Tibial nerve (tissue), 4 donors: ENCODE measurements at places on chromosomes 6 and 20. TPM values are rescaled to one million over a fixed set of nuclear protein-coding genes. Genes with fewer than 3 reads are reported as not detected.

GRCh38 chr6:37491830-37492208 is 7.9 kb downstream of the CCDC167 start:
- no peak for DNase-seq

DNA sequence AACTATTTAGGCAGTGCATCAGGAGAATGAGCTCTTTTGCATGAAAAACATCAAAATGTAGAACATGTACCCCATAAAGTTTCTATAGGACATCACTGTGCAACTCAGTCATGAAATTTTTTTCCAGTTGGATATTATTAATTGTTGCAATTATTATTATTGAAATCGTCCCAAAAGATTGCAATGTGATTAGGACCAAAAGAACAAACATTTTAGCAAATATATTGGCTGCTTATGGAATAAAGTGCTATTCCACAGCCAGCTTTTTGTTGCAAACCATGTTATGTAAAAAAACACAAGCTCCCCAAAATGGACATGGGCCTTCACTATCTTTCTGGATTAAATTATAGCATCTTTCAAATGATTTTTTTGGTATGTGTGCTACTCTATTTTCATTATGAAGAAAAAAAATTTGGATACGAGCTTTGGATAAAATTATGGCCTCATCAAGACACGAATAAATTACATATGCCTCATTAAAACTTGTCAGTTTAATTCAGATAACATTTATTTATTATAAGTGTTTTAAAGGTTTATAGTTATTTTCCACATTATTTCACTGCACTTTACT is 262.7 kb upstream of the TCF21 start:
- no peak for DNase-seq

GRCh38 chr6:7902221-7902620 is 8.4 kb downstream of the TXNDC5 start:
- no peak for DNase-seq

GRCh38 chr6:159746759-159747158 is 15.1 kb upstream of the ACAT2 start:
- DNase-seq = no peak

DNA sequence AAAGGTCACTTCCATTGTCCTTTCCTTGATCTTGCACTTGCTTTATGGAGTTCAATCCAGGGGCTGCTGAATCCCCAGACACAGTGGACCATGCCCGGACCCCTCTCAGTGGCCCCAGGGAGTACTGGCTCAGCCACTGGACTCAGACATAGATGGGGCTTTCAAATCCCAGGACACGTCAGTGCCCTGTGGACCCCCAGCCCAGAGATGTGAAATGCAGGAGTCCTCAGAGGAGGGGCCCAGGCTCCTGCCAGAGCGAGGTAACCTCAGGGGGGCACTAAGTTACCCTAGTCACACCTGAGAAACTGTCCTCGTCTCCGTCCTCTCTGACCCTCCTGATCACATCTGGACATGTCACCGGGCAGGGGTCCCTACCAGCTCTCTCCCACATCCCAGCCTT is 18.7 kb upstream of the APMAP start:
- no peak for DNase-seq

DNA sequence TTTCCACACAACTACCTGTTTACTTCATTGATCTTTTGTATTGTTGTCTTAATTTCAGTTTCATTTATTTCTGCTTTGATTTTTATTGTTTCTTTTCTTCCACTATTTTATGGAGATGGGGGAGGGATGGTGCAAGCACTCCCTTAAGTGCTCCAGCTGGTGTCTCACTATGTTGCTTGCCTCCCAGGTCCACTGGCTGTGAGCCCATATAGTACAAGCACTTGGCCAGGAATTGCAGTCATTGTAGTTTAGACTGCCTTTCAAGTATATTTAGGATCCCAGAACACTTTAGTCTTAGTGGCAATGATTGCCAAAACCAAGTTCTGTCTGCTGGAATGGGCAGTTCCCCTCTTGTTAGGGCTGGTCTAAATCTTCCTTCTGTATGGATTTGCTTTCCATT is 34.9 kb upstream of the MAN1A1 start:
- DNase-seq = no peak

DNA sequence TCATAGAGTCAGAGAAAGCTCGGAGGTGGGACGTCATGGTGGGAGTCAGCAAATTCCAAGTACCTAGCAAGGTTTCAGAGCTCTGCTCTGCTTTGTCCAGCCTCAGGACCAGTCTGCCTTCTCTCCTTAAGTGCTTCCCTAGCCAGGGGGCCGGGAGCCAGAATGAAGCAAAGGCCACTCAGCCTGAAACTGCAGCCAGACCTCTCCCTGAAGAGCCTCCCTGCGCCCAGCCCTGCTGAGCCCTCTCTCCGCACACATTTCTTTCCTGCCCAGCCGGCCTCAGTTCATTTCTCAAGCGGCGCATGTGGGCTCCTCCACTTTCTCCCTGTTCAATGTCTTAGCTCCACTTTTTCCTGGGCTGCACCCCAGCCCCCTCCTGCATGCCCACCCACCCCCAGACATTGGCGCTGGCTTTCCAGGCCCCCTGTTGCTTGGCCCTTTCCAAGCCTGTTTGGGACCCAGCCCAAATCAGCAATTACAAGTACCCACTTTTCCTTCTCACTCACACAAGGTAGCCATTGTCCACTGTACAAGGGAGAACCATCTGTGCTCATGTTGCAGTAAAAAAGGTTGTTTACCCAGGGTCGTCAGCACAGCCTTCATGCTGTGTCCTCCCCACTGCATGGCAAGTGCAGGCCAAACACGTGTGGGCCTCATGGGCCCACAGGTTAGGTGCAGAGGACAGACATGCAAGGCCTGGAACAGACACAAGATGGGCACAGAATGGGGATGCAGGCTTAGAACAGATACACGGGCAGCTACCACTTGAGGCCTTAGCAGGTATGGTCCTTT is 147.1 kb downstream of the MRPL14 start:
- DNase-seq = no peak

DNA sequence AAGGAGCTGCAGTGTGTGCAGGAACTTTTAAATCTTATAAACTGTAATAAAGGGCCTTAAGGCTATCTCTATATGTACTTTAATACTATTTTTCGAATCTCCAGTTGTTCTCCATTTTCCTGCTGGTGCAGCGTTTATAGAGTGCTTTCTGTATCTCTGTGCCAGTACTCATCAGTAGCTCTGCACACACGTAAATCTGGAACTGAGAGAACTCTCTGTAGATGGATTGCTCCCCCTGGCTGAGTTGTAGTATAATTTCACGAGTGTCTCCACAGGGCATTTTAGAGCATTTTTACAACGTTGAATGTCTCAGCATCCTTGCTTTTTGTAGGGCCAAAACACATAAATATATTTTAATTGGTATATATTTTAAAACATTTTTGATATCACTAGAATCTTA is 256.5 kb downstream of the TRDN start:
- DNase-seq = no peak

DNA sequence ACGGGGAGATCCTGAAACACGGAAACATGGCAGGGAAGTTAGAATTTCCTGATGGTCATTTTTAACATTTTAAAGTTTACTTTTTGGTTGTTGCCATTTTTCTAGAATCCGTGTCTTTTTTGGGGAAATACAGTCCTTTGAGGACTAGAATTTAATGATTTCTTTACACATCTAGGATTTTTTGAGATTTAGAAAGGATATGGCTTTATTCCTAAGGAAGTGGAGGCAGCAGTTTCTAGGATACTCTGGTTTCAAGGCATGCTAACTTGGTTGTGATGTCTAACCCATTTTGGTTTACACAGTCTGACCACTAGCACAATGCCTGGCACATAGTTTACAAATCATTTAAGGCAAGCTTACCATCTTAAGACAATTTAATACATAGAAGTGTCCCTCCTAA is 1.1 kb upstream of the ZBTB2 start:
- DNase-seq = no peak

GRCh38 chr6:30818391-30818841 is 65.9 kb upstream of the DDR1 start:
- DNase-seq = no peak

- no peak for DNase-seq
These were observed 62.2 kb downstream of the RFPL4B start for GRCh38 chr6:112409311-112409710.

DNA sequence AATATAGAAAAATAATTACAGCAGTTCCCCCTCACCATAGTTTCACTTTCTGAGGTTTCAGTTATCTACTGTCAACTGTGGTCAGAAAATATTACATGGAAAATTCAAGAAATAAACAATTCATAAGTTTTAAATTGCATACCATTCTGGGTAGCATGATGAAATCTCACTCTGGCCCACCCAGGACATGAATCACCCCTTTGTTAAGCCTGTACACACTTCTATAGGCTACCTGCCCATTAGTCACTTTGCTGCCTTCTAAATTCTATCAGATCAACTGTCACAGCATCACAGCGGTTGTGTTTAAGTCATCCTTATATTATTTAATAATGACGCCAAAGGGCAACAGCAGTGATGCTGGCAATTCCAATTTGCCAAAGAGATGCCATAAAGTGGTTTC is 140.3 kb upstream of the RUNX2 start:
- no peak for DNase-seq

GRCh38 chr20:13364278-13365170 is 143.4 kb downstream of the ISM1 start:
- no peak for DNase-seq

DNA sequence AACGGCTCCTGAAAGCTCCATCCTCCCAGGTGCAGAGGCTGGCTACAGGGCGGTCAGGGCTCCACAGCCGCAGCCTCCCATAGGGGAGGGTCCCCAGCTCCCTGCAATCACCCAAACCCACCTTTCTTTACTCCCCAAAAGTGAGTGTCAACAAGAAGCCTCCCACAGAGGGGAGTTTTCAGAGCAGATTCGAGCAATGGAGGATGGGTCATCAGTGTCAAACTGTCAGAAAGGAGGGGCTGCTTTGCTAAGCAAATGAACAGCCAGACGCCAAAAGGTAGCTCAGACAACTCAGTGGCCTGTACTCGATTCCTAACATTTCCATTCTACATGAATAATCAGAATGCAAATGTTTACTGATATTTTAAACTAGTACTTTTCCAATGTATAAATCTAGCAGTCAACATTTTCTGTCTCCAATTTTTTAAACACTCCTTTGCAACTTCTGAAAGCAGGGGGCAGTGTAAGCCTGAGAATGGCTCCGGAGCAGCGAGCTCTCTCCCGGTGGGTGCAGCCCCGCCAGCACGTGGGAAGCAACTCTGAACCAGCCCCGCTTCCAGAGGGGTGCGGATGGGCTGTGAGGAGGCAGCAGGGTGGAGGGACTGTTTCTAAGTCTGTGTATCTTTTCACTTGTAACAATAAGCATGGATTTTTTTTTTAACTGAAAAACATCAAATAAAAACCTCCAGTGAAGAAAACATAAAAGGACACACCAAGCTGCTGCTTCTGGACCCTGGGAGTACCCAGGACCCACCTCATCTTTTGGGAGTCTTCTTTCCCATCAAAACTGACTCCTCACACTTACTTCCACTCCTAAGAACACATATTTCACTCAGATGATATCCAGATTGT is 54.9 kb downstream of the TAF4 start:
- DNase-seq = no peak

GRCh38 chr6:44111434-44112417 is 15.5 kb downstream of the MRPL14 start:
- no peak for DNase-seq

DNA sequence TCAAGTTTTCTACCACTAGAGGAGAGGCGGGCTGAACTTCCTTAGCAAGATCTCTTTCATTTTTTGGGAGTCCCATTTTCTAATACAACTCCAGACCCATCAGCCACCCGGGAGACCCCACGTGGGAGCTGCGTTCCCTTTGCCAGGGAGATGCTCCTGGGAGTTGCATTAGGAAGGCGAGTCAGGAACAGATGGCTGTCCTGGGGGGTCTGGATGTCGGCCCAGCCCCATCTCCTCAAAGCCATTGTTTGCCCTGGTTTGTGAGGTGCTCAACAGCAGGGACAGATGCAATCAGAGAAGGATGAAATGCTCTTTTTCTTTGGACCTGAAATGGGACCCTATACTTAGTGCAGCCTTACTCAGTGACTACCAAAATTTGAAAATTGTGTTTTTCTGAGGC is 39.4 kb downstream of the CARMIL1 start:
- no peak for DNase-seq

DNA sequence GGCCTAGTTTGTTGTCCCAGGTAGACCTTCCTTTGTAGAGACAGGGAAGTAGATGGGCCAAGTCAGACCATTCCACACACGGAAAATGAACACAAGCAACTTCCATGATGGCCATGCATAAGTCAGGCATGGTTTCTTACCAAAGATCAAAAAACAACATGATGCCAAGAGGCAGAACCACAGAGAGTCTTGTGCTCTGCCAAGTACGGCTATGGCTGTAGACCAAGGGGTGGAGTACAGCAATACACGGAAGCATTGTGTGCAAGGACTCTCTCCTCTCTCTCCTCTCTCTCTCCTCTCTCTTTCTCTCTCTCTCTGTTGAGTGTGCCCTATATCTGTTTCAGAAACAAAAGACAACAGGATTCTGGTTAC is 4.8 kb upstream of the DUSP22 start:
- DNase-seq = no peak

GRCh38 chr6:22699151-22699550 is 129.8 kb downstream of the HDGFL1 start:
- no peak for DNase-seq

- DNase-seq = no peak
These were observed 44.0 kb downstream of the B4GALT5 start for GRCh38 chr20:49669601-49670189.

GLP1R gene
- 0.60 TPM for total RNA-seq

HNF4A gene
- not detected for total RNA-seq

ULBP2 gene
- not detected for total RNA-seq

ZNF831 gene
- total RNA-seq = under 0.01 TPM

LAMA4 gene
- total RNA-seq = 426 TPM

TMEM244 gene
- not detected for total RNA-seq

SOBP gene
- 18.4 TPM for total RNA-seq

FYN gene
- total RNA-seq = 143 TPM

CTCFL gene
- not detected for total RNA-seq

OLIG3 gene
- total RNA-seq = not detected

GPSM3 gene
- 5.9 TPM for total RNA-seq

MOXD1 gene
- 4.6 TPM for total RNA-seq
